Anterior cingulate cortex (tissue), 58 donors: ENCODE measurements at places on chromosomes 13 and 19.

DNA sequence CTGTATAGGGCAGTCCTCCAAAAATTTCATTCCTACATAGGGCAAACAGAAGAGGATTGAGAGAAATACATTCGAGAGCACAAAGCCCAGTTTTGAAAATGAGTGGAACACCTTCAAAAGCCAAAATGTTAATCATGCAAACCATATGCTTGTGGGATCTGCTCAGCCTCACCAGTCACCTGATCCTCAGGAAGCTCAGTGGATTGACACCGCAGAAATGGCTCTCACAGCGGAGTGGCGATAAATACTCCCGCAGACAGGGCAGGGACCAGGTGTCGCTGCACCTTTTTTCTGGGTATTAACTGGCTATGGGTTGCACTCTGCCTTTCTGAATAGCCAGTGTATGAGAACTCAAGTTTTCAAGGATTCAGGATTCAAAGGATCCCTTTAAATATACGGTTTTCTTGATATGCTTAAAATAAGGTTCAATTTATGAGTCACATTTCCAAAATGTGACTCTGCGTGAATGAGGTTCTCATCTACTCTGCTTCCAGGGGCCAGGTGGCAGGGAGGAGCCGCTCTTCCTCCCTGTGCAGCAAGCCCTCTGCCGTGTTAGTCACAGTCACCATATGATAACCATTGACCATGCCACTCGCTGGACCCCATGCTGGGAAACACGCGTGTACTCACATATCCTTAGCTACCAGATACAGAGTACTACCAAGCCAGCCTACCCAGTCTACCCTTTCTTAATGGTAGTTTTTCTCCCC, 18.3 kb upstream of the DHRS12 start:
- DNase-seq = no peak

DNA sequence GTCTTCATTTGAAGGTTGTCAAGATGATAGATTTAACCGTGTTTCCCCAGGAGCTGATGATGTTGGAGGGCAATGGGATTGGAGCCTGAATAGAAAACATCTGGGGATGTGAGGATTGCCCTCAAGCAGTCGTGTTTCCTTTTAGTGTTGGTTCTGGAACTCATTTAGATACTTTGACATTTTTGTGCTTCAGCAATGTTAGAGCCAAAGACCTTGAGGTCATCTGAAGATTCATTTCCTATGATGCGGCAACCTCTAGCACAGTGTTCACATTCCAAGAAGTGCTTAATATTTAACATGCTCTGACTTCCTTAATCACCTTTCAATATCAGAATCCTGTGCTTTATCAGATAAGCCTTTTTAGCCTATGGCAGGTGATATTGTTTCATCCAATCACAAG, 82.7 kb downstream of the SLC10A2 start:
- no peak for DNase-seq

DNA sequence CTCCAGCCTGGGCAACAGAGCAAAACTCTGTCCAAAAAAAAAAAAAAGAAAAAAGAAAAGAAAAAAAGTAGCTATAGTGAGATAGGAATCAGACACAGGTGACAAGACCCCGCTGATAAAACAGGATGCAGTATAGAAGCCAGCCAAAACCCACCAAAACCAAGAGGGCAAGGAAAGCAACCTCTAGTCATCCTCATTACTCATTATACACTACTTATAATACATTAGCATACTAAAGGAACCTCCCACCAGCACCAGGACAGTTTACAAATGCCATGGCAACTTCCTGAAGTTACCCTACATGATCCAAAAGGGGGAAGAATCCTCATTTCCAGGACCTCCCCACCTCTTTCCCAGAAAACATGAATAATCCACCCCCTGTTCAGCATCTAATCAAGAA, 35.6 kb upstream of the UBL3 start:
- no peak for DNase-seq

- DNase-seq = no peak
Measured at GRCh38 chr19:7911508-7912143, 3.0 kb upstream of the TGFBR3L start.

- DNase-seq = no peak
Measured at GRCh38 chr13:29922281-29922821, 71.9 kb upstream of the UBL3 start.

- DNase-seq = no peak
Measured at GRCh38 chr19:57807541-57807940, 7.2 kb downstream of the ZNF552 start.

DNA sequence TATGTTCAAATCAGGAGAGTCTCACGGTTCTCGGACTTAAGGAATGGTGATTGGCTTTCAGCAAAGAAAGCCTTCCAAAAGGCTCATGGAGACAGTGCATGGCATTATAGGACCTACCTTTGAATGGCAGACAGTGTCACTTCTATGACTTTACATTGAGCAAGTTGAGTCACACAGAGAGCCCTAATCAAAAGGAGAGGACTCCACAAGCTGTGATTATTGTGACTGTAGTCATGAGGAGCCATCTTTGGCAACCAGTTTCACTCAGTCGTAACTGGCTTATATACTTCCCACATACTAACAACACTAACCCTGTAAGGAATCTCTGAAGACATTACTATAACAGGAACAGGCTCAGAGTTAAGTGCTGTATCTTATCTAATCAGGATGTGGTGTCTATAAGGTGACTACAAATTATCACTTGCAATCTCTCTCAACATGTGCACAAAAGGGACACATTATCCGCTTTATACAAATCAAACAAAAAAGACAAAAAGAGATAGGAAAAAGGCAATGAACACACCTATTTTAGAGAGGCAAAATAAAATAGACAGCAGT, 6.1 kb downstream of the LGALS14 start:
- DNase-seq = no peak

DNA sequence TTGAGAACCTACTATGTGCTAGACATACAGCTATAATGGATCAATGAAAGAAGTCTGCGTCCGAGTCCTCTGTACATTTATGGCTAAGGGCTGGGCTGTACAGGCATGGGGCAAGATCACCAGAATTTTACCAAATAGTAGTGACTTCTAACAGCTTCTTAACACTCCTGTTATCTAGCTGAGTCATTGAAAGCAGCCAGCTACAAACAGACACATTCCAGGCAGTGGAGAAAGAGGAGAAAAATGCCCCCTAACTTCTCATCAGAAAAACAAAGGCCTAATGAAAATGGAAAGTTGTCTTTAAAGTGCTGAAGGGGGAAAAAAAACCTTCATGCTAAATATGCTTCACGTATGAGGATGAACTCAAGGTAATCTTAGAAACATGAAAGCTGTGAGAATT, 14.3 kb upstream of the ZNF667 start:
- no peak for DNase-seq

GRCh38 chr13:93522501-93522900, 295.9 kb downstream of the GPC6 start:
- DNase-seq = no peak

GRCh38 chr19:12932392-12933286, 872 bp downstream of the FARSA start:
- no peak for DNase-seq

DNA sequence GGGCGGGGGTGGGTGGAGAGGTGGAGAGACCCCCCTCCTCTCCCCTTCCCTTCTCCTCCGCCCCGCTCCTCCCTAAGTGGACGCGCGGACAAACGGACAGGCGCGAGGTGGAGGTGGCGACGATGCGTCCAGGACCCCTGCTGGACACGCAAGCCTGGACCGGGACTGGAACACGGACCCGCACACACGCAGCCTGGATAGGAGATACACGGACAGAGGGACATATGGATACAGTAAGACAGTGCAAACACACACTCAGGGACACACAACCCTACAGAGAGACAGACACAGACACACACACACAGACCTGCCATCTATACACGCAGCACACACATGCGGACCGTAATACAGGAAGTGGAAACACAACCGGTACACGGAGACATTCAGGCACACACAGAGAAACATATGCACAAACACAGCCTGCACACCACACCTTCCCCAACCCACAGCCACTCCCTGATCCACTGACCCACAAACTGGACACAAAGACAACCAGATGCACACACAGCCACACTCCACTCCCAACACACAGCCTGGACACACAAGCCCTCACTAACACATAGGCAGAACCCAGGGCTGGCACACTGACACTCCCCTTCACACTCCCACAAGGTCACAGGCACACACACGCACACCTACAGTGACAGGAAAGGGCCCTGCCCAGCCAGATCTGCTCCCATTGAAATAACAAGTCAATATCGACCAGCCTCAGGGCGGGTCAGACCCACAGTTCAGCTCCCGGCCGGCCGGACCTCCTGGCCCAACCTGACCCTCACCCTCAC, 696 bp upstream of the ERFL start:
- DNase-seq = no peak

DNA sequence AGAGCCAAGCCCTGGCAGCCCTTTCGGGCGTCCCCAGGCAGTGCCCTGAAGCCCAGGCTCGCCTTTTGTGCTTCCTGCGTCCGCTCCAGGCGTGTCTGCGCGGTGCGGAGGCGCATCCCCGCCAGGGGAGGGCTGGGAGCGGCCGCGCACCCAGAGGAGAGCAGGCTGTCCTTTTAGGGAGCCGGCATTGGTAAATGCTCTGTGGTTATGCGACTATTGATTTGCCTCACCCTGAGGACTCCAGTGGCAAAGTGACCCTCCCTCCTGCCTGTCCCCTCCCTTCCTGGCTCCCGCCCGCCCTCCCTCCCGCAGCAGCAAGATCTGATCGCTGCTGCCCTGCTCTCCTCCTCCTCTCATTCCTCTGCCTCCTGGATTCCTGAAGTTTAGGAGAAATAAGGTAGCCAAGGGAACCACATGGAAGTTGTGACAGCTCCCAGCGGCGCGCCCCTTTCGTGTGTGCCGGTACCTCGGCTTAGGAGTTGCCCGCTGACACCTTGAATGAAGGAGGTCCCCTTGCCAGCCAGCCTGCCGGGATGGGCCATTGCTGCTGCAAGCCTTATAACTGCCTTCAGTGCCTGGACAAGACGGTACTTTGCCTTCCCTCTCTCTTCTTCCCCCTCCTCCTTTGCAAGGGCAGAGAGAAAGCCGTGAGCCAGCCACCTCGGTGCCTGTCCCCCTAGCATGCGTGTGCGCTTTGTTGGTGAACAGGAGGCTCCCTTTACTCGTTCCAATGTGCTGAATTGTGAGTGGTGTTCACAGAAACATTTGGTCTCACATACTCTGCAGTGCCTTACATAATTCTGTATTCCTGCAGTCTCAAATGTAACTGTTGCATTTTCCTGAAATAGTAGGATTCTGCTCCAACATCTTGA, 166.9 kb downstream of the SLC7A1 start:
- peak; percentile 57 for DNase-seq

- DNase-seq = no peak
Measured at GRCh38 chr13:110338441-110339101, 31.5 kb downstream of the COL4A2 start.

GRCh38 chr19:3522421-3523360, 16.3 kb upstream of the TEKTIP1 start:
- DNase-seq = no peak

GRCh38 chr19:58229255-58229639, 533 bp downstream of the ZNF544 start:
- no peak for DNase-seq

DNA sequence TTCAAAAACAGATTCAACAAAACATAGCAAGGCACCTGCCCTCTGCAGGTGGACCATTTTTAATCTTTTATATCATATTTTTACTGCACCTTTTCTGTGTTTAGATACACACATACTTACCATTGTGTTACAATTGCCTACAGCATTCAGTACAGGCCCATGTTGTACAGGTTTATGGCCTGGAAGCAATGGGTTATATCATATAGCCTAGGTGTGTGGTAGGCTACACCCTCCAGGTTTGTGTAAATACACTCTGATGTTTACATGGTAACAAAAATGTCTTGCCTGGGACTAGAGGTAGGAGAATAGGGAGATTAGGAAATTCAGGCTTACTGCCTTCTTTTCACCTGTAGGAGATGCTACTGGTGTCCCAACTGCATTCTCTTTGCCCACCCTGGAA, 8.2 kb upstream of the UBAC2 start:
- no peak for DNase-seq

- DNase-seq = no peak
Measured at GRCh38 chr13:66811455-66811854, 418.7 kb downstream of the PCDH9 start.

- DNase-seq = no peak
Measured at GRCh38 chr19:13537454-13537853, 31.2 kb upstream of the CACNA1A start.

- no peak for DNase-seq
Measured at GRCh38 chr13:111610879-111611278, 290.4 kb downstream of the TEX29 start.

DNA sequence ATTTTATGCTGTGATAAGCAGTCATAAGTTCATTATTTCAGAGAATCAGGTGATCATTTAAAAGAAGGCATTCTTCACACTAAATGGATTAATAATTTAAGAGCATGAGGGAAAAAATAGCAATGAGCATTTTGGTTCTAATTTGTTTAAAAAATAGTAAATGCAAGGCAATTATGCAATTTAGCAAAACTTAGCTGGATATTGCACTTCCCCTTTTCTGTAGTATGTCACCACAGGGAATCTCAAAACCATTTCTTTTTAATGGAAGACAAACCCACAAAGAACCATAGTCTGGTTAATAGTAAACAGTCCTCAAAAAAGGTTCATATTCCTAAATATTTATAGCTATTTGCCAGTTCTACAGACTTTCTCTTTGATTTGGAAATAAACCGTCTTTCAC, 30.2 kb downstream of the COG6 start:
- DNase-seq = no peak

GRCh38 chr13:97319113-97319720, 97.1 kb downstream of the MBNL2 start:
- DNase-seq = no peak

GRCh38 chr13:48888613-48889012, 87.1 kb upstream of the FNDC3A start:
- DNase-seq = no peak

DNA sequence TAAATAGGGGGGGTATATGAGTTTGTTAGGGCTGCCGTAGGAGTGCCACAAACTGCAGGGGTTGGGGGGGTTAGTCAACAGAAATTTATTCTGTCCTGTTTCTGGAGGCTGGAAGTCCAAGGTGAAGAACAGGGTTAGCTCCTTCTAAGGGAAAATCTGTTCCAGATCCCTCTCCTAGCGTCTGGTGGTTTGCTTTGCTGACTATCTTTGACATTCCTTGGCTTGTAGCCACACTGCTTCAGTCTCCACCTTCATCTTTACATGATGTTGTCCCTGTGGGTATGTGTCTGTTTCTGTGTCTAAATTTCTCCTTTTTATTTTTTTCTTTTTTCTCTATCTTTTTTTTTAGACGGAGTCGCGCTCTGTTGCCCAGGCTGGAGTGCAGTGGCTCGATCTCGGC, 8.1 kb upstream of the ICAM1 start:
- no peak for DNase-seq

GRCh38 chr19:33401683-33402420, 28.3 kb downstream of the CEBPG start:
- no peak for DNase-seq

- DNase-seq = no peak
Measured at GRCh38 chr13:44140146-44140545, 233.5 kb upstream of the SERP2 start.
